CMK (cell line): ENCODE measurements at places on chromosomes 11 and 22.

DNA sequence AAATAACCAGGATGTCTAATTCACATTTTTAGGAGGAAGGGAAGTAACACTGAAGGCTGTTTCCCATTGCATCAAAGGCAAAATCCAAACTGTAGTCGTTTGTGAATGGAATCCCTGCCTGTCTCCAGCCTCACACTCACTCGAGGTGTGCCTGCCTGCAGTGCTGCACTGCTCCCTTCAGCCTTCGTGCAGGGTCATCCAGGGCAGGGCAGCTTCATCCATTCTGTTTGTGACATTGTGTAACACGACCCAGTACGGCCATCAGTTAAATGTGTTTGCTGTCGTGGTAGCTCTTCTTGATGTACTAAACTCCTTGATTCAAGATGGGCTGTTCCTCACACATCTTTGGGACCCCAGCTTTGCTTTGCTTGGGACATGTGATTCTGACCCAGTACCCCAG, 34.3 kb downstream of the LDLRAD3 start:
- no peak for DNase-seq

DNA sequence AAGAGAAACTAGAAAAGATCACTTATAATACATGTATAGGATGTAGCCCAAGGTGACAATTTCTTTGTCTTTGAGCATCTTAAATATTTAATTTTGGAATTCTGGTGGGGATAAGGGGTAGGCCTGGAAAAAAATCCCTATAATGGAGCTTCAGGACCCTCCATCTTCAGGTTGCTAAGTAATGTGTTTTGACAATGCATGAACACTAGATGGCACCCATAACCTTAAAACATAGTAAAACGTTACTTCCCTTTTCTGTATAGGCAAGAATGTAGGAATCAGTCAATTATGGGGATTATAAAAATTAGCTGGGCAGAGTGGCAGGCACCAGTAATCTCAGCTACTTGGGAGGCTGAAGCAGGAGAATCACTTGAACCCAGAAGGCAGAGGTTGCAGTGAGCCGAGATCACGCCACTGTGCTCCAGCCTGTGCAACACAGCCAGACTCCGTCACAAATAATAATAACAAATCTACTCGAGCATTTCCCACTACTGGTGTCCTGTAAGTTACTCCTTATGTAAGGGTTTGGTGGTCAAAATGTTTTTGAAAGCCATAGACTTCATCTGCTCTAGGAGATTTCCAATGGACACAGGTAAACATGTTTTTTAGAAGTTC, 541.9 kb upstream of the CCDC90B start:
- no peak for DNase-seq

- no peak for DNase-seq
Observed at GRCh38 chr11:122714004-122714403, 58.5 kb downstream of the UBASH3B start.

GRCh38 chr11:68796801-68797200, 44.9 kb downstream of the CPT1A start:
- DNase-seq = no peak

GRCh38 chr22:50733521-50734342, 4.3 kb upstream of the ACR start:
- no peak for DNase-seq

- no peak for DNase-seq
Observed at GRCh38 chr11:15851051-15851498, 505.3 kb downstream of the SOX6 start.

GRCh38 chr11:68503251-68503687, 42.7 kb downstream of the PPP6R3 start:
- DNase-seq = peak; percentile 36

GRCh38 chr11:492427-493226, 14.4 kb downstream of the RNH1 start:
- DNase-seq = no peak

DNA sequence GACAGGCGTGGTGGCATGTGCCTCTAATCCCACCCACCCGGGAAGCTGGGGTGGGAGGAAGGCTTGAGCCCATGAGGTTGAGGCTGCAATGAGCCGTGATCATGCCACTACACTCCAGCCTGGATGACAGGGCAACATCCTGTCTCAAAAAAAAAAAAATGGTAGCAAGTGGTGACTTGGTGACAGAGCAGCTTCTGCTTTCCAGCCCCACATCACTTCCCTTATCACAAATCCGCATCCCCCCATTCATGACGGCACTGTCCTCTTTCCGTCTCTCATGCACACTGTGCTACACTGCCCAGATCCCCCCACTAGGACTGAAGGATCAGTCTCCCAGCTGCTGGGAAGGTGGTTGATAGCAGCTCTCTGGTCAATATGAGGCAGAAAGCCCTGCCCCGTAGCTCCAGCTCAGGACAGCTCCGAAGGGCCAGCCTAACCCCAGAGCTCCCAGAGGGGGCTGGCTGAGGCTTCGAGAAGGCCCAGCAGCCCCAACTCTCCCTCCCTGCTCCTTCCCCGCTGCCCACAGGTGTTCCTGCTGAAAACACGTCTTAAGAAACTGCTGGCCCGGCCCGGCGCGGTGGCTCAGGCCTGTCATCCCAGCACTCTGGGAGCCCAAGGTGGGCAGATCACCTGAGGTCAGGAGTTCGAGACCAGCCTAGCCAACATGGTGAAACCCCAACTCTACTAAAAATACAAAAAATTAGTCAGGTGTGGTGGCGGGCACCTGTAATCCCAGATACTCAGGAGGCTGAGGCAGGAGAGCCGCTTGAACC, 15.9 kb downstream of the PGA5 start:
- DNase-seq = peak; percentile 64

DNA sequence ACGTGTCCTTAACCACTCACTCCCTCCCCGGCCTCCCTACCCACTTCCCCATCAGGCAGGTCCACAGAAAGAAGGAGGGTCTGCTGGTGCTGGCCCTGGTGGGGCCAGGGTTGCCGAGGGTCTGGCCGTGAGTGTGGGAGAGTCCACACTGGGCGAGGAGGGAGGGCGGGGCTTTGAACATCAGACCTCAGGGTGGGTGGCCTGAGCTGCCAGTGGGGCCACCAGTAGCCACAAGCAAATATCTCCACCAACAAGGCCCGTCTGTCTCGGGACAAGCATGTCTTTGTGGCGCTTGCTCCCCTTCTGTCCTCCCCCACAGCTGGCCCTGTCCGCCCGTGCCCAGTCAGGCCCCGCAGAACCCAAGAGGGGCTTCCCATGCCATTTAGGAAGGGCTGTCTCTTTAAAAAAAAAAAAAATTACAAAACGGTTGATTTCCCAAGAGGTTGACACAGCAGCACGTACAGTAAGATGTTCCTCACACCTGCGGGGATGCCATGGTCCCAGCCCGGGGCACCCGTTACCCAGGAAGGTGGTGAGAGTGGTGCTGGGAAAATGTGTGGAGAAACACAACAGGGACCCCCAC, 17.7 kb upstream of the TALDO1 start:
- DNase-seq = no peak

GRCh38 chr11:64027651-64028397, 7.9 kb upstream of the FLRT1 start:
- DNase-seq = peak; percentile 74

GRCh38 chr22:18109410-18110193, 1.0 kb upstream of the TUBA8 start:
- DNase-seq = no peak

DNA sequence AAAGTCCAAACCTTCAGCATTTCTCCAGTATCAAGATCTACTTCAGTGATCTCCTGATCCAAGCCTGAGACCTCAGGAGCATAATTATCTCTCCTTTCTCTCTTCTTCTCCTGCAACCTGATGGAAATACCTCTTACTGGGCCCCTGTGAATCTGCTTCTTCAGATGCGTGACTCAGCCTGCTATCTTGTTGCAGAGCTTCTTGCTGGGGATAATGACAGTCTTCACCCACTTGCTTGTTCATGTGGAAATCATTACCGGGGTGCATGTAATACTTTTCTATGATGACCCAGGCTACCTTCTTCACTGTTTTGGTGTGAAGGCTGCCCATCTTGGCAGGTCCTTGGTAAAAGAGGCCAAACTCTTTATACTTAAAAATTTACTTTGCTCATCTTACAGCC, 140.0 kb upstream of the POU2AF2 start:
- no peak for DNase-seq

GRCh38 chr22:32752816-32753520, 48.5 kb upstream of the TIMP3 start:
- DNase-seq = no peak

DNA sequence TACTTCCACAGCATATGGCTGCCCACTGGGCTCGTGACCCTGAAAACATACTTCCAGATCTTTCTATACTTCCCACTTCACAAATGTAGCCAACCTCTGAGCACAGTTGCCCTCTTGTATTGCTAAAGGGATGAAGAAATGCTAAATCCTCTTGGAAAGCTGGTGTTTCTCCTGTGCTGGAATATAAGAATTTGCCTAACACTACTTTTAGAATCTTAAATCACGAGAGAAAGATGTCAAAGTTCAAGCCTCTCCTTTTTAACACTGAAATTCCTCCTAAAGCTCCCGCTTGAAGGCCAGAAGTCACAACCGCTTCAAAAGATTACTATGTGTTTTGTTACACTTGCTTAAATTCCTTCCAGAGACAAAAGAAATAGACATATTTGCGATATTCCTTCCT, 21.9 kb downstream of the MAML2 start:
- DNase-seq = no peak

DNA sequence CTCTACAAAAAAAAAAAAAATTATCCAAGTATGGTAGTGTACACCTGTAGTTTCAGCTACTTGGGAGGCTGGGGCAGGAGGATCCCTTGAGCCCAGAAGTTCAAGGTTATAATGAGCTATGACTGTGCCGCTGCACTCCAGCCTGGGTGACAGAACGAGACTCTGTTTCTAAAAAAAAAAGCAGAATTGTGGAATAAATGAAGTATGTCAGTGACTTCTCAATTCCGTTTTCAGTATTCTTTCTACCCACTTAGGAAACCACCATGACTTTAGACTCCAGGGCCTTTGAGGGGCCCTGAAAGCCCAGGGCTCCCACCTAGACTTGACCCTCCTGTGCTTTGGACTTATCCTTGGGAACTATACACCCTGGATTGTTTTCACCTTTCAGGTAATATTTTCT, 6.5 kb upstream of the NUP160 start:
- DNase-seq = no peak

DNA sequence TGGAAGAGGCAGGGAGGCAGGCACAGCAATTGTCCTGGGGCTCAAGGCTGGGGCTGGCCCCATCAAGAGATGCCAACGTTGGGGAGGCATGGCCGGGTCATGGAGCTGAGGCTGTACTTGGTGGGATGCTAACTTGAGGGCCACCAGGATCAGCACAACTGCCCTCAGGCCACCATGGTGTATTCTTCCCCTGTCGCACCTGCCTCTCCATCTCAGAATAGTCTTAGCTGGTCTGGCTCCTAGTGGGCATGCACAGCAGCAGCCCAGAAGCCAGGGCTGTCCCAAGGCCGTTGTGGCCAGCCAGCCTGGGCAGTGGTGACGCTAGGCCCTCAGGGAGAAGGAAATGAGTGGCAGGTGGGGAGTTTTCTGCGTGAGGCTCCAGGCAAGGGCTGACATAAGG, 91.3 kb downstream of the DHCR7 start:
- DNase-seq = no peak

DNA sequence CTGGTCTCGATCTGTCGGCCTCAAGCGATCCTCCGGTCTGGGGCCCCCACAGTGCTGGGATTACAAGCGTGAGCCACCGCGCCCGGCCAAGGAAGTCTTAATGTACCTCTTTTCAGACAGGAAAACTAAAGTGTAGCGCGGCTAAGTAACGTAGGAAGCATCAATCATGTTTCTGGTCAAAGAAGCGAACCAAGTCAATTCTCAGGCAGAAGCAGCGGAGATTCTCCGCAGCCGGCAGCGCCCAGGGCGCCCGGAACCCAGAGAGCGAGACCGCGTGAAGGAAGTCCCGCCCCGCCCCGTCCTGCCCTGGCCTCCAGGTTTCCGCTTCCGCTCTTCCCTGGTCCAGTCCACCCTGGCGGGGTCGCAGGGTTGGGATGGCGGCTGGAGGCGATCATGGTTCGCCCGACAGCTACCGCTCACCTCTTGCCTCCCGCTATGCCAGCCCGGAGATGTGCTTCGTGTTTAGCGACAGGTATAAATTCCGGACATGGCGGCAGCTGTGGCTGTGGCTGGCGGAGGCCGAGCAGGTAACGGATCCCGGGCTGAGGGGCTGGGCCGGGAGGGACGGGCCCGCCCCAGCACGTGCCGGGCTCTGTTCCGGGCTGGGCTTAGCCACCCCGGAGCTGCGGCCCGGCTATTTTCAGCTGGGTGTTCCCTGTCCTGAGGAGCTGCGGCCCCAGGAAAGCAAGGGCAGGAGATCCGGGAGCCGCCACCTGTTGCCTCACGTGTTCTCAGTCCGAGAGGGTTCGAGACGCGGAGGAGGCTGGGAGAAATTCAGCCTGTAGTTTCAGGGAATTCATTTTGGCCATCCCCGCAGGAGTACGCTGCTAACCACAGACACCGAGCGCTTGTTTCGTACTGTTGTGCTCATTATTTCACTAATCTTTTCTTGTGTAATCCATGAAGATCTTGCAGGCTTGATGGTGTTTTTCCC, at the start of gene ADSL:
Gene ADSL, plus strand, starts transcription at position 316 of the 934 bp plus-strand sequence. Its CDS starts 59 bp downstream, at position 375.
- peak; percentile 56 for DNase-seq

- no peak for DNase-seq
Observed at GRCh38 chr22:48853627-48854240, 973.9 kb downstream of the BRD1 start.

DNA sequence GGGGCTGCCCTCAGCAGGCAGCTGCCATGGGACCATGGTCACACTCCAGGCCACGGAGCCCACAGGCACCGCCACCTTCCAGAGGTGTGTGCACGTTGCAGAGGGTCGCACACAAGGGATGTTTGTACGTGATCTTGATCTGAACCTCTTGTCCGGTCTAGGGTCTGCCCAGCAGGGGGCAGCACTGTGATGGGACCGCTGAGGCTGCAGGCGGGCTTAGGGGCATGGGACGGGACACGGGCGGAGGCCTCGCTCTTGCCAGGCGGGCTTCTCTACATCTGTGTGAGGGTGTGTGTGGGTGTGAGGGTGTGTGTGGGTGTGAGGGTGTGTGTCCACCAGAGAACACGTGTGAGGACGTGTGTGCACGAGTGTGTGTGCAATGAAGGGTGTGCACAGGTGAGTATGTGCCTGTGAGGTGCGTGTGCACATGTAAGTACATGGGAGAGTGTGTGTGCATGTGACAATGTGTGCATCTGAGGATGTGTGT, 52.4 kb downstream of the CACNA1I start:
- DNase-seq = peak; percentile 29

- DNase-seq = no peak
Observed at GRCh38 chr11:17343907-17344306, 7.7 kb upstream of the NCR3LG1 start.

- peak; percentile 79 for DNase-seq
Observed at GRCh38 chr11:129895126-129896041, at the start of gene NFRKB. Gene NFRKB (minus strand): TSS chr11:129895578. CDS start chr11:129892849, 2,729 bp downstream.

GRCh38 chr22:43080616-43081015, 8.6 kb downstream of the TTLL1 start:
- no peak for DNase-seq

DNA sequence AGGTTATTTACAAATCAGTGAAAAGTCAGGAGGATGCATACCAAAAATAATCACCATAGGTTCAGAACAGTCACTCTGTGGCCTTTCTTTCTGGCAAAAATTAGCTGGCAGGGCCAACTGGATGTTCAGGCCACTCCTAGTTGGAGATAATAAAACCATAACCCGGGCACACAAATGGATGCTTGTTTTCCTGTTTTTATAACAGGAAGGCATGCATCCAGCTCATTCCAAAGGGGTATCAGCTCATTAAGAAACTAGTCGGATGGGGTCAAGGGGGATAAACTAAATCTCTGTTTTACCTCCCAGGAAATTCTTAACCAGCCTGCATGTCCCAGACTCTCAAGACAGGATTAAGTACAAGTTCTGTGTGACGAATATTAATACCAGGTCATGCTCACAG, 81.0 kb downstream of the FBXO7 start:
- DNase-seq = no peak
